ENCODE measurements at places on chromosomes 3 and 15.
A peak's percentile ranks its signal among the peaks of the same experiment; 100 is the strongest.

- DNase-seq: no peak
These were observed 1144.5 kb downstream of the TUSC7 start for GRCh38 chr3:117853923-117854668.

DNA sequence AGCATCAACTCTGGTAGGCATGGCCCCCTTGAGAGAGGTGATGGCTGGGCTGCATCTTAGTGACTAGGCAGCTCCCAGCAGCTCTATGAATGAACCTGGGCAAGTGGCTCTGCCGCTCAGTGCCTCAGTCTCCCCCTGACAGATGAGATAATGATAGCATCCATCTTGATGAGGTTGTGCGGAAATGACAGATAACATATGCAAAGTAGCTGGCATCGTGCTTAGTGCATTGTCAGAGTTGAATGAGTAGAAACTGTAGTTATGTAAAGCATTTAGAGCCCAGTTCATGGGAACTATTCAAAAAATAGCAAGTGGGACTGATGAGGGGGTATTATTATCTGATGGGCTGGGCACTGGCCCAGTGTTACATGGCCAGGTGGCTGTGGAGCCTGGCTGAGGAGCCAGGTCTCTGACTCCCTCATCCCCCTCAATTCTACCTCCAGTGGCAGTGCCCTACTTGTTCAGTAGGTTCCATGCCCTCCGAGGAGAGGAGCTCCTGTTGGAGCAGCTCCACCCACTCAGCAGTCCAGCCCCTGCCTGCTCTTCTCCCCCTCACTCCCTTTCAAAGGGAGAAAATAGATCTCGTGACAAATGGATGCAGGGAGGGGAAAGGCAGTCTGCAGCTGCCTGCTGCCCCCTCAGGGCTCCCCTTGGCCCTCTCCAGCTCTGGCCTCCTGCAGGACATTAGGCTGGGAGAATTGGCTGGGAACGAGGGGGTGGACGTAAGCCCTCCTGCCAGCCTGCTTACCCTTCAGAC is 6.6 kb downstream of the PRKCD start:
- DNase-seq: peak; percentile 43

DNA sequence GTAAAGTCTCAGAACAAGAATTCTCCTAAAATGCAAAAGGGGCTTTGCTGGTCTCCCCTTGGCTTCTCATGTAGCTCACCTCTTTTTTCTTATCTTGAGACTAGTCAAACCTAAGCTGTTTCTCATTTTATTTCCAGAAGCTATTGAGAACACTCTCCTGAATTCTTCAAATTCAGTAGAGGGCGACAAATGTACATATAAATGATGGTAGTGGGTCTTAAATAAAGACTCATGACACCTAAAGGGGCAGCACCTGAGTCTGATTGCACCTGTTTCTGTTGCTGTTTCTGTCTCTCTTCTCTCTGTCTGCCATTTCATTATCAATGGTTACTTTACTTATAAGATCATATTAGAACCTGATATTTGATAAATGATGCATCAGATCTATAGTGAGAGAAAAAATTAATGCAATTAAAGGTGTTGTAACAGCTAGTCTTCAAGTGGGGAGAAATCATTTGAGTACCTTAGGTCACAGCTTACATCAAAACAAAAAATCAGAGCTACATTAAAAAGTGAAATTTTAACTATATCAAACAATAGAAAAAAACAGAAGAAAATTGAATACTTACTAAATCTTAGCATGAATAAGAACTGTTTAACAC is 7.0 kb downstream of the ADIPOQ start:
- DNase-seq: peak; percentile 39

- peak; percentile 72 for DNase-seq
These were observed 8.9 kb downstream of the CHDH start for GRCh38 chr3:53837331-53837730.

GRCh38 chr15:68032672-68033071 is 21.4 kb upstream of the PIAS1 start:
- DNase-seq: peak; percentile 69

Data from inflammatory macrophage treated with lipopolysaccharide for 4 hours (primary cell).